Pulmonary artery endothelial cell (primary cell): ENCODE measurements at places on chromosomes 7 and 10.
A peak's percentile ranks its signal among the peaks of the same experiment; 100 is the strongest.

GRCh38 chr10:120477021-120477742 is 20.2 kb downstream of the PLPP4 start:
- DNase-seq = no peak

- DNase-seq = peak; percentile 22
These were observed 200.1 kb downstream of the CCDC3 start for GRCh38 chr10:12801214-12802087.

DNA sequence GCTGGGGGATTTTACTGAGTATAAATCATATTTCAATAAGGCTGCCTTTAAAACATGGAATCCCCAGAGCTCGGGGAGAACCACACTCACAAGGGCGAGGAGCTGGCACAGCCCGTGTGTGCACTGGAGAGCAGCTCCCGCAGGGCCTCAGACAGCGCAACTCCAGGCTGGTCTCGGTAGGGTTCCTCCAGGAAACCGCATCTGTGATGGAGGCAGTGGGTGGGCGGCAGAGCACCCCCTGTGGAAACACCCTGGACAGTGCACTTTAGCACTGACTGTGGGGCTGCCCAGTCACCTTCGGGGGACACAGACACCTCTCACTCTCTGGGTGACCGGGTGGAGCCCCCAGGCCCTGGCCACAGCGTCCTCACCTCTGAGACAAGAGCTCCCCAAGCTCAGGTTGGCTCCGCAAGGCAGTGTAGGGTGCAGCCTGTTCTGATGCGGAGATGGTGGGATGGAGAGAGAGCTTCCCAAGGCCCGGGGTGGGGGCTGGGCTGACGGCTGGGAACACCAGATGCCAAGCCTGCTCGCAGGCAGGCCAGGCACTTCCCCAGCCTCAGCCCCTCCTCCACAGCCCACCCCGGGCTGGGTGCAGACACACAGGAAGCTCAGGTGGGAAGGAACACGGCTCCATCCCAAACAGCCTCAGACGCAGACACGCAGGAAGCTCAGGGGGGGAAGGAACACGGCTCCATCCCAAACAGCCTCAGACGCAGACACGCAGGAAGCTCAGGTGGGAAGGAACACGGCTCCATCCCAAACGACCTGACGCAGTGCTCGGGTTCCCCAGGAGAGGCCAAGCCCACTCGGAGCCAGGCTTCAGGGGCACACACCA is 224.4 kb downstream of the MAD1L1 start:
- DNase-seq = no peak

DNA sequence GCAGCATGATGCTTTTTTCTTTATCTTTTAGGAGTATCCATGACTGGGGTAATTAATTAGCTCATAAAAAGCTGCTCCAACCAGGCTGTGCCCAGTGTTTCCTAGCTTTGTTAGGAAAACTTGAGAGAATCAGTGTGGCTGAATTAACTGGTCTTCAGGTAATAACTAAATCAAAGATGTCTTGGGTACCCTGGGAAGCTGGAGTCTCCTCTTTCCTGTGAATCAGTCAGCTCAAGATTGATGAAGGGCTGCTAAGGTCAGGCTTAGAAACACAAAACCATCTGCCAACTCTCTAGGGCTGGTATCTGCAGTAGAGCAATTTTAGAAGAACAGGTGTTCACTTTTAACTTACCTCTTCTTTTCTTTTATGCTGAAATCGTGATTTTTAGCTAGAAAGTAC is 21.4 kb upstream of the ATOH7 start:
- no peak for DNase-seq

- DNase-seq = no peak
These were observed 569.6 kb downstream of the LRMDA start for GRCh38 chr10:76001019-76001418.

DNA sequence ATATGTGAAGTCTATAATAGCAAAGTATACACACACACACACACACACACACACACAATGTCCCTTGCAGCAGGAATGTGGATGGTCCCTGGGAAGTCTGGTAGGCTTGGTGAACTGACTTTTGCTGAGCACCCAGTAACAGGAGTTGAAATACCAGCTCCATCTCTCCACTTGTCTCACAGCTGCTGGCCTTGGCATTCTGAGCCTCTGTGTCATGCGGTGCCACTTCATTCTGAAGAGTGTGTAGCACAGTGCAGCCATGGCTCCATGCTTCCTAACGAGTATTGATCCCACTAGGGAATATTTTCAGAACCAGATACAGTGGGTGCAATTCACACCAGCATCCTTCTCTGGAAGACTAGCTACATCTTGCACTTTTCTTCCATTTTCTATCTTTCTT is 192.4 kb downstream of the ADARB2 start:
- no peak for DNase-seq

DNA sequence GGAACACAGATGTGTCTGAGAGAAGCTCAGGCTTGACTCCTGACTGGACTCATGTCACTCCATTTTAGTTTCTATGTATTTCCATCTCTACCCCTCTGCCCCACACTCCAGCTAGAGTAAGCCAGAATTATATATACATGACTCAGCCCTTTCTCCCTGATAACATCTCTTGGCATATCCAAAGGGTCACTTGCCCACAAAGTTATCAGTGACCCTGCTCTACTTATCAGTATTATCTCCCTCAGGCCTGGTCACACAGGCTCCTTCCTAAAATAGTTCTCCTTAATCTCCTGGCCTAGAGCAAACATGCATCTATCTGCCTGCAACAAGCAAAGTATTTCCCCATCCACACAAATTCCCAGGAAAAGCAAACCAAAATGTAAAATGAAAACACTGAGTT is 598.3 kb downstream of the SUGCT start:
- no peak for DNase-seq

DNA sequence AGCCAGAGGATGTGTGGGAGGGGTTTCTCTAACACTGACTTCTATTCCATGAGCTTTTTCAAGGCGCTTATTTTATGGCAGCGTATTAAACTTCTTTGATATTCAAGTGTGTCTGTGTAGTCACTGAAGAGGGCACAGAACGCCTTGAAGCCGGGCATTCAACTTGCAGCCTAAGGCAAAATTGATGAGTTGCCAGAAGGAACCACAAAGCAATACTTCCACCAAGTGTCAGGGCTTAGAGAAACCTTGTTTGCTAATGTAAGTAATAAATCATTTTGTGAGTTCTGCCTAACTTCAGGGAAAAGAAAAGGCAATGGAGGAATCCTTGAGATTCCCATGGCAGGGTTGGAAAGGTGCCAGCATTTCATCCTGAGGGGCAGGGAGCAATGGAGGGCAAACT is 163.8 kb downstream of the LCOR start:
- no peak for DNase-seq

- no peak for DNase-seq
These were observed 8.7 kb upstream of the TCAF1 start for GRCh38 chr7:143910473-143911248.

GRCh38 chr10:34495938-34496337 is 319.2 kb downstream of the PARD3 start:
- no peak for DNase-seq

DNA sequence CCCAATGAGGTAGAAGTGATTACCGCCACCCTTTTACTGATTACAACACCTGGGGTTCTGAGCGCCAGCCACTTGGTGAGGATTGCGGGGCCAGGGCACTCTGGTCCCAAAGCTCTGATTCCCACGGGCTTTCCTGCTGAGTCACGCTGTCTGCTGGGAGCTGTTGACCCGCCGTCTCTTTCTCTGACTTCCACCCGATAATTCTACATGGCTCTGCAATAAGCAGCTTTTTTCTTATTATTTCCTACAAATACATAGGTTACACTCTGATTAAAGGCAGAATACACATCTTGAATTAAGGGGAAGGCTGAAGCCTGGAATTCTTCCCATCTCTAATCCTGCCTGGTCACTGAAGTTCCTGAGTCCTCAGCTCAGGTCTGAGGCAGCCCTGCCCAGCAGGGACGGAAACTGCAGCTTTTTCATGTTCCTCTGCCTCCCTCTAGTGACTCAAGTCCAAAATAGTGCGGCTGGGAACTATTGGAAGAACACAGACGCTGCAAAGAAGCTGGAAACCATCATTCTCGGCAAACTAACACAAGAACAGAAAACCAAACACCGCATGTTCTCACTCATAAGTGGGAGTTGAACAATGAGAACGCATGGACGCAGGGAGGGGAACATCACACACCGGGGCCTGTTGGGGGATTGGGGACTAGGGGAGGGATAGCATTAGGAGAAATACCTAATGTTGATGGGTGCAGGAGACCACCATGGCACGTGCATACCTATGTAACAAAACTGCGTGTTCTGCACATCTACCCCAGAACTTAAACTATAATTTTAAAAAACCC is 178.3 kb downstream of the PRKCQ start:
- peak; percentile 72 for DNase-seq

- no peak for DNase-seq
These were observed 9.5 kb downstream of the CYREN start for GRCh38 chr7:135160858-135161653.

GRCh38 chr7:24245362-24245761 is 38.6 kb upstream of the NPY start:
- DNase-seq = no peak

GRCh38 chr10:90920986-90921666 is at the start of gene ANKRD1:
Gene ANKRD1, minus strand, starts transcription at chr10:90921087. Its CDS starts 60 bp downstream, at chr10:90921027.
- DNase-seq = peak; percentile 99
